Endothelial cell of coronary artery (primary cell): ENCODE measurements at places on chromosomes 2 and 18. TPM values are rescaled to one million over a fixed set of nuclear protein-coding genes. Genes with fewer than 3 reads are reported as not detected.

The GALR1 gene
- not detected in 2 replicates for total RNA-seq

The SP100 gene
- total RNA-seq, result 103 and 143 TPM in 2 replicates

The PLEKHH2 gene
- total RNA-seq, result 0.09 and 0.28 TPM in 2 replicates

The RASGRP3 gene
- 8.4 and 26.6 TPM in 2 replicates for total RNA-seq

The ANKRD30BL gene
- not detected in 2 replicates for total RNA-seq
